Muscle of arm (tissue), 14 donors: ENCODE measurements at places on chromosomes 6 and 20. TPM values are rescaled to one million over a fixed set of nuclear protein-coding genes. Genes with fewer than 3 reads are reported as not detected.

DNA sequence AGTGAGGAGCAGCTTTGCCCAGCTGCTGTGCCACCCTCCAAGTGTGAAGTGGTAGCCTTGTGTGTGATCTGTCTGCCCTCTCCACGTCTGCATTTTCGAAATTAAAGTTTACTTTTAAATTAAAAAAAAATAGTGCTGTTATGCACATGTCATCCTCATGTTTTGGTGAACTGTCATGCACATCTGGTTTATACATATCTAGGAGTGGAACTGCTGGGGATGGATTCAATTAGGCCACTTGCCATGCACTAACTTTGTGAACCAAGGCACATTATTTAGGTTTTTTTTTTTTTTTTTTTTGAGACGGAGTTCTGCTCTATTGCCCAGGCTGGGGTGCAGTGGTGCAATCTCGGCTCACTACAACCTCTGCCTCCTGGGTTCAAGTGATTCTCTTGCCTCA is 3.6 kb downstream of the GTSF1L start:
- peak; percentile 12 for DNase-seq

- DNase-seq = no peak
Observed at GRCh38 chr6:163053667-163054344, 326.0 kb downstream of the PACRG start.

DNA sequence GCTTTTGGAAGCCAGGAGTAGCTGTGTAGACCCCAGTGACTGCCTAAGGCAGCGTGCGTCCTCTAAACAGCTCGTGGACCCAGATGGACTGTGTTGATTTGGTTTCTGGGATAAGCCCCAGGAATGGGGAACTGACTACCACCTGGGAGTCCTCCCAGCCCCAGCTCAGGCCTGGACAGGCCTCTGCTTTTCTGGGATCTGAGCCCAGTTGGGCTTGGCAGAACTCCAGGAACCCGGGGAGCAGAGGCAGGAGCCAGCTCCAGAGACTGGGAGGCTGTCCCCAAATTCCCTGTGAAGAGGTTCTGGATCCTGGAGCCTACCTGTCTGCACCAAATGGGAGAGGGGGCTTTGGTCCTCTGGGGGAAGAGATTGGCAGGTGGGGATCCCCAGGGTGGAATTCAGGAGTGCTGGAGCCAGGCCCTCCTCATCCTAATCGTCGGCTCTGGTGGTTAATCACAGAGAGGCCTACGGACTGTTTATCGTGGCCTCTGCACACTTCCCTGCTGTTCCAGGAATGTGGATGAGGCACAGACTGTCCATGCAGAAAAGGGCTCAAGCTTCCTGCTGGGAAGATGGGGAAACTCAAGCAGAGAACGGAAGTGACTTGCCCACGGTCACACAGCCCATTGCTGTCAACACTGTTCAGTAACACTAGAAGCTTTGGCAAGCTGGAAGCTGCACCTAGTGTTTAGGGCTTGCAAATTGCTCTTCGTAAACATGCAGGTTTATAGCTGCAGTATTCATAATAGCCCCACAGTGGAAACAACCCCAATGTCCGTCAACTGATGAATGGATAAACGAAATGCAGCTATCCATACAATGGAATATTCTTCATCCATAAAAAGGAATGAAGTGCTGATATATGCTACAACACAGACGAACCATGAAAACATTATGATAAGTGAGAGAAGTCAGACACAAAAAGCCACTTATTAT is 100.6 kb downstream of the KCNB1 start:
- peak; percentile 81 for DNase-seq

DNA sequence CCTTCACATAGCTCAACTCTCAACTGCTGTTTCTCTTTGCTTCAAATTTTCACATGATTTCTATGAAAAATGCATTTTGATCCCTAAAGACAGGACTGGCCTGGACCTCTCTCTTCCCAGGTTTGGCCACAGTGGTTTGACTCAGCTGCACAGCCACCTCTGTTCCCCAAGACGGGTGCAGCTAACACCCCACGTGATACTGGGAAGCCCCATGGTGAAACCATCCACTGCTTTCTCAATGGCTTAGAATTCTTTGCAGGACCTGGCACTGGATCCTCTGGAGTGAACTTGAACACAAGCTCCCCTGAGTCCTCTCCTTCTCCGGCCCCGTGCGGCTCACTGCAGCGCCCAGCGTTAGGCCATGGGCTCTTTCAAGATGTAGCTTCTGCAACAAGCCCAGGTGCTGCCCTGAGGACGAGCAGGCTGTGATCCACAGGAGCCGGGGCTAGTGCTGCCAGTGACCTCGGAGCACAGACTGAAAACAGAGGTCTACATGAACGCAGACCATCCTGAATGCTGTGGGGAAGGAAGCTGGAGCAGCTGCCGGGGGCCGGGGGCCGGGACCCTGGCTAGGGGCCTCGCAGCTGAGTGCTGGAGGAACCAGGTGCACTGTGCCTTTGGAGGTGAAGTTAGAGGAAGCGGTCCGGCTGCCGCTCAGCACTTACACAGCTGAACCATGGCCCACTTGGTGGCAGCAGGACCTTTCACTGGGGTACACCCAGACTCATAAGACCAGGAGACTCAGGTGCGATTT is 58.8 kb upstream of the MPC1 start:
- no peak for DNase-seq

- DNase-seq = no peak
Observed at GRCh38 chr6:168315596-168315995, 4.0 kb downstream of the DACT2 start.

DNA sequence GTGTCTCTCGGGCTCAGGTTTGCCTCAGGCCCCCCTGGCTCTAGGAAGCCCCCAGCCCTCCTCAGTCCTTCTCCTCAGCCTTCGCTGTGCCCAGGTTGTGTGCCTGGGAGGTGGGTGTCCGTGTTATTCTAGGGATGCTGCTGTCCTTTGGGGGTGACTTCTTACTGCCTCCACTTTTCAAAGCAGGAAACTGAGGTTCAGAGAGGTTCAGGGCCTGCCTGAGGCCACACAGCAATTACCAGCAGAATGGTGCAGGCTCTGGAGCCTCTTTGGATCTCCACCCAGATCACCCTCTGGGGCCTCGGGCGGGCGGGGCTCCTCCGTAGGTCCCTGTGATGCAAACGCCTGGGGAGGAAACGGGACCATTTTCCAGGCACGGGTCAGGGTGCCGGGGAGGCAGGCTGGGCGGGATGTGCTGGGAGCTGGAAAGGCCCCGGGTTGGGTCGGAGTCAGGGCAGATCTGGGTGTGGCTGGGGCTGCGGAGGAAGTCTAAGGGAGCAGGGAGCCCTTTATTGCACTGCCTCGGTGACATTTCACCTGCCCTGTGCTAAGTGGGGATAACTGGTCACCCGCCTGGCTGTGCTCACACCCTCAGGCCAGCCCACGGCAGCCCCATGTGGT is 23.2 kb downstream of the GATA5 start:
- no peak for DNase-seq

DNA sequence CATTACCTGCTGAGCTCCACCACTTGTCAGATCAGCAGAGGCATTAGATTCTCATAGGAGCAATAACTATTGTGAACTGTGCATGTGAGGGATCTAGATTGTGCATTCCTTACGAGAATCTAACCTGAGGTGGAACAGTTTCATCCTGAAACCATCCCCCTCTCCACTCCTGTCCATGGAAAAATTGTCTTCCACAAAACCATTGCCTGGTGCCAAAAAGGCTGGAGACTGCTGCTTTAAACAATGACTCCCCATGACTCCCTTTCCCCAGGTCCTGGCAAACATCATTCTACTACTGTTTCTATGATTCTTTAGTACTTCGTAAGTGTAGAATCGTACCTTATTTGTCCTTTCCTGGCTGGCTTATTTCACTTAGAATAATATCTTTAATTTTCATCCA is 9.7 kb upstream of the DYNLRB1 start:
- DNase-seq = no peak

GRCh38 chr20:30500829-30501440 is 756.5 kb upstream of the DEFB115 start:
- no peak for DNase-seq

DNA sequence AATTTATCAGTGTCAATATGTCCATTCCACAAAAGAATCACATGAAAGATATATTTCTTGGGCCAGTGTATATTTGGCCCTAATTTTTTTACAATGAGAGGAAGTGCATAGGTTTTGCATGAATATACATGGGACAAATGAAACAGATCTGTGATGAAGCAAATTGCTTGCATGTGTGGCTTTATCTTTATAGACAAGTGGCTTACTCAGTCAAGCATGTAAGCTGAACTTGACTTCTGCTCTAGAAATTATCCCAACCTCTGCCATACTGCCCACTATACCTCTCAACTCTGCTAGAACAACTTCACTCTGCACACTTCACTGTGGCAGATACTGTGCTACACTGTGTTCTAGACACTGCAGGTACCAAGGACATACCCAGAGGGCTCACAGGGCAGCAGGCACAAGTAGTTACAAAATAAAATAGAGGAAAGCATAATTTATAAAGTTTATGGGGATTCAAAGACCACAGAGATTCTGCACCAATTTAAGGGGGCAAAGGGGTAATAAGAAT is 349.2 kb upstream of the HSF2 start:
- no peak for DNase-seq

GRCh38 chr6:168852376-168852884 is 401.2 kb downstream of the THBS2 start:
- DNase-seq = no peak

DNA sequence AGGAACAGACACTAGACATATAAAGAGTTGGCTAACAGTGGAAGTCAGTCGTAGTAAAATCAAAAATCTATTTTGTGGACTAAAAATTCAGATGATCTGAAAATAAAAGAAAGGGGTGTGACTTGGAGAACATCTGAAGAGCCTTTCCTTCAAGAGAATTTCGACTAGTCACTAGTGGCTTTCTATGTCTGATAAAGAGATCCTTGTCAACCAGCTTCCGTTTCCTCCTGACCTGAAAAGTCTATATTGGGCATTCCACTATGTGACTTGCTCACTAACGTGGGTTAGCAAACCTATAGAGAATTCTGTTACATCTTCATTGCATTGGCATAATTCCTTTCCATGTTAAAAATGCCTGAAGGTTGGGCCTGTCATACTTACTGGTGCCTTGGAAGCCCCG is 25.9 kb downstream of the TRAF3IP2 start:
- DNase-seq = no peak

DNA sequence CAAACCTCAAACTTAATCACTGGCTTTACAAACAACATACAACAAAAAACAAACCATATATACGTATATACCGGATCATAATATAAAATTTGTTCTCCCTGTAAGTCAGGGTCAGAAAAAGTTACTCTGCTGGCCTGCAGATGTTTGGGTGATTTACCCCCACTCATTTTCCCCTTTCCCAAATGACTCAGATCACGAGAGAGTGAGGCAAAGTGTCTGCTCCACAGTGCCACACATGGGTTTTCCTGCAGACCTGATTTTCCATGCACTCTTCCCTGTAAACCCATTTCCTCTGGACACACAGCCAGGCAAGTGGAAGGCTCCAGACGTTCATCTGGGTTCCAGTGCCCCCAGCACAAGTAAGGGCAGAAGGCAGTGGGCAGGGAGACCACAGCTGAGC is 23.5 kb downstream of the GFOD1 start:
- no peak for DNase-seq

DNA sequence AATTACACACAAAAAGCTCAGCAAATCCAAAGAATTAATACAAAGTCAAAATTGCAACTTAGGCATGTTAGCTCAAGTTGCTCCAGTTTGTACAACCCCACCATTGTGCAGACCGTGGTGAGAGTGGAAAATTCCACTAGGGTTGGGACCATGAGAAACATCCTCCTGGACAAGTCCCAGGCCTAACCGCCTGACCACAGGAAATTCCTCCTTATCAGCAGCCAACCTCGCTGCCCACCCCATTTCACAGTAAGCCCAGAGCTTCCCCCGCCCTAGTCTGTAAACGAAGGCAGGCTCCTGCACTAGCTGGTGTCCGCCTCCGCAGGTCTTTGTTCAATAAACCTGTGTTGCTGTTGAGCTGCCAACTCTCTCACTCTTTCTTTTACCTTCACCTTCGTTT is 1023.3 kb downstream of the EYS start:
- no peak for DNase-seq

- no peak for DNase-seq
Observed at GRCh38 chr6:14802514-14803160, 443.2 kb upstream of the JARID2 start.

DNA sequence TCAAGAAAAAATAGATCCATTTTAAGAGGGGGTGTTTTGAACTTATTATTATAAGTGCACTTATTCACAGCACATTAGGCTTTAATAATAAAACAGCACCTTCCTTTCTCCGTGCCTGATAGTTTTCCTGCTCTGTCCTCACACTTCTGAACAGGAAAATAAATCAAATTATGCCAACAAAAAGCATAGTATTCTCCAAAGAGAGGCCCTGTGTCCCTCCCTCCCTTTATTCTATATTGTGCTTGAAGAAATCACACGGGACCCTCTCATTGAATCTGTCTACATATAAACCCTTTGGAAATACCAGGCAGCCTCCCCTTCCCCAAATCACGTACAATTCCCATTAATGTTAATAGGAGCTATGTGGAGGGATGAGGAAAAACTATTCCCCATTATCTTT is 462.9 kb upstream of the NRSN1 start:
- DNase-seq = no peak

- DNase-seq = no peak
Observed at GRCh38 chr6:77879527-77879926, 226.7 kb downstream of the MEI4 start.

GRCh38 chr6:78916411-78916810 is 49.1 kb downstream of the IRAK1BP1 start:
- DNase-seq = no peak

DNA sequence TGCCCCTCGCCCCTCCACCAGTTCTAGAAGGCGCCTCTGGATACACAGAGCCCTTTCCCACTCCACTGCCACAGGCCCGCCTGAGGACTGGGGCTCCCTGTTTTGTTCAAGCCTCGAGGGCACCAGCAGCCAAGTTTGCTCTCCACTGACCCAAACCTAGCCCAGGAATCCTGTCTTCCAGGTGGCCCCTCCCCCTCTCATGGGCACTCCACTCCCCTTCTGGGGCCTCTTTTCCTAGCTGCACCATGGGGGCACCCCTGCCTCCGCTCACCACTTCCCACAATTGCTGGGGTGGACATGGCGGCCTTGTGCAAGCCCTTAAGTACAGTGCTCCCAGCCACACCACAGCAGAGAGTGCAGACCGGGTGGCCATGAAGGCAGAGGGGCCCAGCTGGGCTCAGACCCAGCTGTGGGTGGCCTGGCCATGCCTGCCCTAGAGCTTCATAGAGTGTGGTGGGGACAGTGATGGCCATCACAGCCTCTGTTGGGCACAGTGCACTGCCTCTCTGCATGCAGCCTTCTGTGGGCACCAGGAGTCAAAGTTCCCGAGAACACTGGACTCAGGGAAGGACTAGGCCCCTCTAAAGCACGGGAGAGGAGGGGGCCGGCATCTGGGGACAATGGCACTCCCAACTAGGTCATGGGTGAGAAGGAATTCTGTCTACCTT is 1.3 kb downstream of the MYL9 start:
- no peak for DNase-seq

The ABRACL gene
- 62.0 TPM for polyA plus RNA-seq

The UTRN gene
- not detected for polyA plus RNA-seq

The COL11A2 gene
- 32.4 TPM for polyA plus RNA-seq

The CCDC167 gene
- polyA plus RNA-seq = 21.3 TPM

The NKAIN4 gene
- polyA plus RNA-seq = not detected

The ENPP1 gene
- polyA plus RNA-seq = 25.7 TPM

The BNIP5 gene
- polyA plus RNA-seq = not detected

The HEY2 gene
- polyA plus RNA-seq = 12.9 TPM

The CENPW gene
- 9.0 TPM for polyA plus RNA-seq

The PTK6 gene
- 0.30 TPM for polyA plus RNA-seq

The OTOR gene
- polyA plus RNA-seq = 0.14 TPM

The STX11 gene
- polyA plus RNA-seq = 5.6 TPM
